ENCODE measurements at places on chromosomes 16 and 17.

GRCh38 chr17:78133971-78134898 is 3.7 kb downstream of the TMC8 start:
- peak; percentile 63 for DNase-seq

DNA sequence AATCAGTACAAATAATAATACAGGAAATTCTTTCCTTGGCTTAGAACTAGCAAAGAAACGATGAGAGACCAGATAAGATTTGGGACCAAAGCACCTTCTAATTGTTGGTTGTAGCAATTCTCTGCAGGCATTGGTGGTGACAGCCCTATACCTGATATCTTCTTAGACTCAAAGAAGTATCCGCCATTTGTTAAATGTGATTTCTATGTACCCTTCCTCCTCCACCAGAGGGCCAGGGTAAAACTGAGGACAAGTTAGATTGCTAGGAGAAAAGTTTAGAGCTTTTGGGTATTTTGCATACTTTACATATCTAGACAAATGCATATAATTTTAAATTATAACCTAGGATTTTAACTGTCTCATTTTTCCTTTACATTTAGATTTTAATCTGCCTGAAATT is 304.3 kb downstream of the HS3ST4 start:
- no peak for DNase-seq

DNA sequence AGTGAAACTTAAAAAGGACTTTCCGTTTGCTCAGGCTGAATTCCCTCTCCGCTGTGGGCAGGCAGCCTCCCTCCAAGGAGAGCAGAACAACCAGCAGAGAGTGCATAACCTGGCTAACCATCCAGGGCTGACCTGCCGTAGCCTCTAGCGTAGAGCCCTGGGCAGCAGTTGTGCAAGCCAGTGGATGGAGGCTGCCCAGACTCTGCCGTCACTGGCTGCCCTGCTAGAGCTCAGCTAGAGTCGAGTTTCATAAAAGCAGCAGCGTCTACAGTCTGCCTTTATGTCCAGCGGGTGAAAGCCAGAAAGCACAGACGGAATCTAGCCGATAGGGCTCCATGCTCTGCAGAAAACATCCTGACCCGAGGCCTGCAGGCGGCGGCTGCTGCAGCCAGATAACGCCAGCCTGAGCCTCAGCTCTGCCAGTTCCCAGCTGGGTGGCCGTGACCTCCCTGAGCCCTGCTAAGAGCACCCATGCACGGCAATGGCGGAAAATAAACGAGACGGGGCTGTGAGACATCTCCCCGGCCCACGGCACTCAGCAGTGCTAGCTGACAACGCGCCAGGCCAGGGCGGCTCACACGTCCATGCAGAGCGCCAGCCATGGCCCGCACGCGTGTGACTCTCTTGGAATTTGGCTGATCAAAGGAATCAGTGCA is 231.3 kb downstream of the ENGASE start:
- no peak for DNase-seq

DNA sequence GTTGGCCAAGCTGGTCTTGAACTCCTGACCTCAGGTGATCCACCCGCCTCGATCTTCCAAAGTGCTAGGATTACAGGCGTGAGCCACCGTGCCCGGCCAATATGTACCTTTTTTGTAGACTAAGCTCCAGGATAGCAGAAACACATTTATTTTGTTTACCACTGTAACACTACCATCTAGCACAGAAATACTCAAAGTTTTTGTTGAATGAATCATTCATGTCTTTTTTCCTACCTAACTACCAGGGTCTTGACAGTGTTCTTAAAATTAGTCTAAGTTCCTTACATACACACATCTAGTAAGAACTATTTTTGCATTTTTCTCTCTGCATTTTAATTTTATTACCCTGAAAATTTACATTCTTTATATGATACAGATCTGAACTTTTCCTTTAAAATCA is 44.4 kb downstream of the AKAP10 start:
- no peak for DNase-seq

DNA sequence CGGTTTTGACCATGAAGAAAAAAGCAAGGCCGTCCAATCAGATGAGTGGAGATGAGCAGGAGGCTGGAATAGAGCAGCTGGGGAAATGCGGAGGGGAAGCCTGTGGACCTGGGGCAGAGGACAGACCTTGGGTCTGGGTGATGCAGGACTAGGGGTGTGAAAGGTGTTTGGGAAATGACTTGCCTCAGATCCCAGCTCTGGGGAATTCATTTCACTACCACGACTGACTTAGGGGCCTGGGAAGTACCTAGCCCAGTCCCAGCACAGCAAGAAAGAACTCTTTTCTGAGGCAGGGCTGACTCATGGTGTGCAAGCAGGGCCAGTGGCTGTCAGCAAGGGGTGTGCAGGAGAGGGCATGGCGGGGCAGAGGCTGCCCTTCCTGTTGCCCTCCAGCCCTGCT is 14.8 kb downstream of the DNAI2 start:
- no peak for DNase-seq

GRCh38 chr17:58327363-58328194 is 1.0 kb downstream of the TSPOAP1 start:
- peak; percentile 25 for DNase-seq

DNA sequence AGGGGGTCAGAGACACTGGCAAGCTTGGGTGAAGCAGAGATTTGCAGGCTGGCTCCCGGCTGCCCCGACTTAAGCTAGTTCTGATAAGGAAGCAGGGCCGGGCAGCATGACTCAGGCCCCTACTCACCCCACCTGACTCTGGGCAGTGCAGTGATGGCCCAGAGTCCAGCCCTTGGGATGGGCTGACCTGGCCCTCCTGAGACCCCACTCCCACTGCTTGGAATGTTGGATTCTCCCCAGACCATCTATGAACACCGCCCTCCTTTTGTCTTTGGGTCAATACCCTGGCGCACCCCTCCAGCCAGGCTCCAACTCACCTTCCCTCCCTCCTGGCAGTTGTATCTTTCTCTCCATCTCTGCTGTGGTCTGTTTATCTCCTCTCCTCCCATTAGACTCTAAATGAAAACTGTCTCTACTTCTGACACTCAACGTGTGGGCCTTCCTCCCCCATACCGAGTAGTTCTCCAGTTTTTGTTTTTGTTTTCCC is 21.0 kb downstream of the LGALS3BP start:
- no peak for DNase-seq

DNA sequence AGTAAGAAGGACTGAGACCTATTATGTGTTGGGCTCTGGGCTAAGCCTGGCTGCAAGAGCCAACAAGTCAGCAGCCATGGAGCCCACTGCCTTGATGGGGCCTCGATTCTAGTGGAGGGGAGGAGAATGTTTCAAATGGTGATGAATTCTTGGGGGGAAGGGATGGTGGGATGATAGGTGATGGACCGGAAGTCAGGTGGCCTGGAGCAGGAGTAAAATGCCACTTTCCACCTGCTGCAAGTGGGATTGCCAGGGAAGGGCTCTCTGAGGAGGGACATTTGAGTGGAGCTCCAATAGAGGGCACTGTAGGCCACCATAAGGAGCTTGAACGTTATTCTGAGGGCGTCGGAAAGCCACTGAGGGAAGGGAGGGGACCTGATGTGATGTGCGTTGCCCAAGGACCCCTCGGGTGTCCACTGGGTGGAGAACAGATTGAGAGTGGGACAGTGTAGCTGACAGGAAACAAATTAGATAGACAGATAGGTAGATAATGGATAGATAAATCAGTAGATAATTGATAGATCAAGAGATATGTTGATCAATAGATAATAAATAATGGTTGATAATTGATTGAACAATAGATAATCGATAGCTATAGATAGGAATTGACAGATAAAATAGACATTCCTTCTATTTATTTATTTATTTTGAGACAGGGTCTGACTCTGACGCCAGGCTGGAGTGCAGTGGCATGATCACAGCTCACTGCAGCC is 18.2 kb upstream of the NXPH3 start:
- DNase-seq: no peak

GRCh38 chr17:58312829-58313228 is 15.8 kb downstream of the TSPOAP1 start:
- no peak for DNase-seq

GRCh38 chr16:88941913-88942909 is 34.8 kb downstream of the CBFA2T3 start:
- DNase-seq: no peak

DNA sequence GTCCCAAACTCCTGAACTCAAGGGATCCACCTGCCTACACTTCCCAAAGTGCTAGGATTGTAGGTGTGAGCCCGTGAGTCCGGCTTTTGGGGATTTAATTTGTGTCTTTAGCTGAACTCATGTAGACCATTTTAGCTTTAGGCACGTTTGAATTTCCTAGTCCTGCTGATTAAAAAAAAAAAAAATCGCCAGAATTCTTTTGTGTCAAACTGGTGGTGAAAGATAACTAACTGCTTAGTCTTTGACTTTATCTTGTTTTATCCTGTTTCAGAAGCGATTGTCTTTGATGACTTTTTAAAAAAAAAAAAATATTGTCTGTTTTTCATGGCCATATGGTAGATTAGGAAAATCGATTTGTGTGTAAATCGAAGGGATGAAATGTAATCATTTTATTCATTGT is 2.6 kb downstream of the RABEP1 start:
- DNase-seq: no peak

DNA sequence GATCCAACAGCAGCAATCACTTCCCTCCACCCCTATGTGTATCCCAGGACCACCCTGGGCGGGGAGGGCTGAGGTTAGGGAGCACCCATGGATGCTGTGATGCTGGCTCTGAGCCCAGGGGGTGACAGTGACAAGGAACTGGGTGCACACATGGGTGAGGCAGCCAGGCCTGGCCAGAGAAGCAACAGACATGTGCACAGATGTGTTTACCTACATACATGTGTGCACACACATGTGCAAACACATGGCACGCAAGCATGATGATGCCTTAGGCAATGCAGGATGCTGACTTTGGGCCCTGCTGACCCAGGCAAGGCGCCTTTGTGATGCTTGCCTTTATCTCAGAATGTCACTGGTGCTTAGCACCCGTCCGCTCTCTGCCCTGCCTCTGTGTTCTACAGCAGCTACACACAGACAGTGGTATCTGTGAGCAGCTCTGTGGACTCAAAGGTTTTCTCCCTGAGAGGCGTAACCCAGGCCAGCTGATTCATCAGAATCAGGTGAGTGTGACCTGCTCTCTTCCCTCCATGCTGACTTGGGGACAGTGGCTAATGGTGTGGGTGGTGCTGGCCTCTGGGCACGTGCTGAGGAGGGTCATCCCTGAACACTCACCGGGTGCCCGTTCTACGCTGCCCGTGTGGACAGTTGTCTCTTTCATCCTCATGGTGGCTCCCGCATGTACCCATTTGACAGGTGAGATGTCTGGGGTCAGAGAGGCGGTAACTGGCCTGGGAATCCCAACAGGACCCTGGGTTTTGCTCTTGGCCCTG is 38.5 kb upstream of the KSR1 start:
- DNase-seq: no peak

Measured in stimulated activated CD8-positive, alpha-beta memory T cell treated with anti-CD3 and anti-CD28 coated beads, Interleukin-7, amount 100 ng/mL, for 4 hours (primary cell).